SK-N-SH treated with all-trans-retinoic acid at 6 μM for 48 hours (cell line): ENCODE measurements at places on chromosomes 5 and 9.
A peak's percentile ranks its signal among the peaks of the same experiment; 100 is the strongest.

DNA sequence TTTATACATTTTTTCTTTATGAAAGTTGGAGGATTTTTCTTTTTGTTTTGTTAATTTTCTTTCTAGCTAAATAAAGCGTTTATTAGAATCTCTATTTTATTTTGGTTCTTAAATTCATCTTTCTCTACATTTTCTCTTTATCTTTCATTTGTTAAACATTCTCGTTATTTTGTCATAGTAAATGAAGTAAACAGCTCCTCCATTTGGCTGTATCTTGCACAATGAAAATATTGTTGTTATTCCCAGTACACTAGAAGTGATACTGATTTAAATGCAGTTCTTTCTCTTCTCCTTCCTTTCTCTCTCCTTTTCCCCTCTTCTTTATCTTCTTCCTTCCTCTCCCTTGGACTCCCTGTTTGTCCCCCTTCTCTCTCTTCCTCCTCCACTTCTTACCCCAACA lies 88.8 kb downstream of the FER start:
- ATAC-seq = no peak

DNA sequence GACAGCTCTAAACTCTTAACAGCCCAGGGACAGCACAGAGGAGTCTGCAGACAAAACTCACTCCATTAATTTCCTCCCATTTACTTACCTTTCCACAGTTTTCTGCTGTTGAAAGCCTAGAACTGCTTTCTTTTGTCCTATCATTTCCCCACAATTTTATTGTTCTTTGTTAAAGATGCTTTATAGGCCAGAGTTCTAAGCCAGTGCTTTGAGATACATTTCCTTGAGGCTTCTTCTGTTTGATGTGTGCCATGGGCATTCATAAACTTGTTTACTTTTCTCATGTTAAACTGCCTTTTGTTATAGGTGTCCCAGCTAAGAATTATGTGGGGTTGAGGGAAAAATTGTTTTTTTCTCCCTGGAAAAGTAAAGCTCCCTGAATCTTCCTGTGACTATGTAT lies 25.9 kb upstream of the SUB1 start:
- ATAC-seq = no peak

DNA sequence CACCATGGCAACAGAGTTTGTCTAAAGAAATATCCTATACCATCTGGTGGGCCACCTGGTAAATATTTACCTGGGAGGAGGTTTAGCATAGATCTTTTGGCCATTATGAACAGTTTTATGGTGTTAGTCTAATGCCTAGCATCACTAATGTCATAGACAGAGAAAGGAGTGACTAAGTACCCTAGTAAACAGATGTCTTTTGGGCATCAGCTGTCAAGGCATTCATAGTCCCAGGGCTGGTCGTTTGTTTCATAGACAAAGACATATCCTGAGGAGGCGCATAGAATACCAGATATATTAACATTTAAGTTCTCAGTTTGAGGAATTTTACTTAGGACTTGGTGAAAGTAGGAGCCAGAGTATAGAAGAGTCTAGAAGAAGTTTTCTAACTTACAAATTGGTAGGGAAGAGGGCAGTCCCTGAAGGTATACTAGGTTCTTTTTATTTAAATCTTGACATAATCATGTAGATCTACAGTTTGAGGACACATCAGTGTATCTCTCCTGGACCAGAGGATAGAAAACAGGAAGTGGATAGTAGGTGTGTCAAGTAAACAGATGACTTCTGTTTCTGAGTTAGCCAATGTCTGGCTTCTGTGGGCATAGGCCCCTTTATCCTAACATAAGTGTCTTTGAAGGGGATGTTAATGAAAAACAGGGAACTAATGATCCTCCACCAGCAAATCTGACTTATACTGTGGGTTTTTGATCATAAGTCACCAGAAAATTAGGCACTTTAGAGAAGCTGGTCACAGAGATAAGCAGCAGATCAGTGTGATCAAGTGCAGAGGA lies 105.0 kb upstream of the PRSS3 start:
- ATAC-seq = no peak

DNA sequence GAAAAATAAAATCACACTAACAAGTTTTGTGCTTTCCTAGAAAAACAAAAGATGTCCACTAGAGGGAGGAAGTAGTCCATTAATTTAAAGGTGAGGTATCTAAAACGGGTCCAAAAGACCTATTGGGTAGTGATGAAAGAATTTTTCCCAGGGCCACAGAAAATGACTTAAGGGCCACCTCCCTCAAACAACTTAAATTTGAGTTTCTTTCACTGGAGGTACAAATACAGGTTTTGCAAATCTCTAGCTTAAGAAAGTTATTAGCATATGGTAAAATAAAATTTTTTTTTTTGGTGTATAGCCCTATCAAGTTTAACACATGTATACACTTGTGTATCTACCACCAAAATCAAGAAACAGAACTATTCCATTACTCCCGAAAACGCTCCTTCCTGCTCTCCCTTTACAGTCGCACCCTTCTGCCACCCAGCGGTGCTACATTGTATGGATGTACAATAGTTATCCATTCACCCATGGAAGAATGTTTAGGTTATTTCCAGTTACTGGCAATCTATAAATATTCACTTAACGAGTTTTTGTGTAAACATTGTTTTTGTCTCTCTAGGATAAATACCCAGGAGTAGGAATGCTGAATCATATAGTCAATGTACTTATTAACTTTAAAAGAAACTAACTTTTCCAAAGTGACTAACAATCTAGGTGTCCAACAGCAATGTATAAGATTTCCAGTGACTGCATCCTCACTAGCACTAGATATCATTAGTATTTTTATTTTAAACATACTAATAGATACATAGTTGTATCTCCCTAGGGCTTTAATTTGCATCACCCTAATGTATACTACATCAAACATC lies 21.9 kb downstream of the DEPDC1B start:
- ATAC-seq = peak; percentile 88

DNA sequence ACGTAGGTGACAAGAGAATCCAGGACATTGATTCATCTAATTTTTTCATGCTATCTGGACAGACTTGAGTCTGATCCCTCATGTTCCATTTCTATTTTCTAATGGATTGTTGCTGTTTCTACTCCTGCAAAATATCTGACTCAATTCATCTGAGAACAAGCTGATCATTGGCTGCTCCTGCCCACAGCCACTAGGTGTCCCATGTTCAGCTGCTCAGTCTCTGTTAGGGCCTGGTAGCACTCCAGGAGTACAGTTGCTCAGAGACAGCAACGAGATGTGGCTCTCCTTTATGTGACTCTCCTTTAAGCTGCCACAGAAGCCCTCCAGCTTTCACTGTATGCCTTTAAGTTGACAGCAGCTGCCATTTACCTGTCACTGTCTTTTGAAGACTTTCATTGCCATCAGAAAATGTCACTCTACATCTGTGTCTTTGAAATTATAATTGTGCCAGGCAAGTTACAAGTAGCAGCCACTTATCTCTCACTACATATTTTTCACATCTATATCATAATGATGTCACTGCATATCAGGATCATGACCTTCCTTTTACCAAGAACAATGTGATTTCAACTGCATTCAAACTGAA lies 1944.2 kb upstream of the NUDT12 start:
- peak; percentile 72 for ATAC-seq

DNA sequence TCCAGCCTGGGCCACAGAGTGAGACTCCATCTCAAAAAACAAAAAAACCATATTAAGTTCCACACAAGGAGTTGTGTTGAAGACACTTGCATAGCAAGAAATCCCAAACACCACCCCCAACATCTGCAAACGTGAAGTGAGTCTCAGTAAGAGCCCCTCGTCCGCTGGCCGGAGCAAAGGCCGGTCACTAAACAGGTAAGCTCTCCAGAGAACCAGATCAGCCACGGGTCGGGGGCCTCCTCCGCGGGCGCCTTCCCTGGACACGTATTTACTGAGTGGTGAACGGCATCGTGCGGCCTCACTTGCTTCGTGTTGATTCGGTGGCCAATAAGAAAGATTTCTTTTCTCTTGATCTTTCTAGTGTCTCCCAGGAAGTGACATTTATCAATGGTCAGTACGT lies 93.6 kb downstream of the MRPL36 start:
- ATAC-seq = no peak

- ATAC-seq = no peak
Observed at GRCh38 chr9:5749306-5749705, 83.6 kb downstream of the ERMP1 start.

DNA sequence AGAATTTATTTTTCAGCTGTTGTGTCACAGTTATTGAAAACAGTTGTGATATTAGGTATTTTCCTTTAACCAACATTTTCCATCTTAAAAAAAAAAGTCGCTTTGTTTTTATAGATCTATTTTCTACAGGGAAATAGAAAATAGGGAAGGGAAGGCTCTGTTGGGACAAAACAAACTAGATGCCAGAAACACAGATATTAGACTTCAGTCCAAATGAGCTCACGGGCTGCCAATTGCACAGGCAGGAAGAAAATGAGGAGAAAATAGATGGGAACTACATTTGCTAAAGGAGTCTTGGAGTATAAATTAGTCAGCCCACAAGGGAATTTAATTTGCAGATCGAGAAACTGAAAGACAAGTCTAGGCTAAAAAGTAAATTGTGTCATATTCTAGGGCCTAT lies 21.4 kb upstream of the ISOC1 start:
- no peak for ATAC-seq

DNA sequence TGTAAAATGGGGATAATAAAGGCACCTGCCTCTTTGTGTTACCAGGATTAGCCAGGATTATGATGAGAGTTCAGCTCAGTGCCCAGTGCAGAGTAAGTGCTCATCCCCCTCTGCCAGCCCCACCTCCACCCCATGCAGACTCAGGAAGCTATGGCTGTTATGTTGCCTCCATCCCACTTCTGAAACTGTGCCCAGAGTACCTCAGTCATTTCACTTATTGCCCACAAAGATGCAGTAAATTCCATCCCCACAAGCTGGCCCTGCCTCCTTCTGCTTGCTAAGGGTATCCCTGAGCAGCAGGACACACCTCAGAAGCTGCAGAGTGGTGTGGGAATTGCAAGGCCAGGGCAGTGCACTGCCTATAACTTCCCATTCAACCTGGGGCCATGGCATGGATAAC lies 415.1 kb downstream of the SPOCK1 start:
- no peak for ATAC-seq
